ENCODE measurements at places on chromosomes 3 and 15.
A peak's percentile ranks its signal among the peaks of the same experiment; 100 is the strongest.

DNA sequence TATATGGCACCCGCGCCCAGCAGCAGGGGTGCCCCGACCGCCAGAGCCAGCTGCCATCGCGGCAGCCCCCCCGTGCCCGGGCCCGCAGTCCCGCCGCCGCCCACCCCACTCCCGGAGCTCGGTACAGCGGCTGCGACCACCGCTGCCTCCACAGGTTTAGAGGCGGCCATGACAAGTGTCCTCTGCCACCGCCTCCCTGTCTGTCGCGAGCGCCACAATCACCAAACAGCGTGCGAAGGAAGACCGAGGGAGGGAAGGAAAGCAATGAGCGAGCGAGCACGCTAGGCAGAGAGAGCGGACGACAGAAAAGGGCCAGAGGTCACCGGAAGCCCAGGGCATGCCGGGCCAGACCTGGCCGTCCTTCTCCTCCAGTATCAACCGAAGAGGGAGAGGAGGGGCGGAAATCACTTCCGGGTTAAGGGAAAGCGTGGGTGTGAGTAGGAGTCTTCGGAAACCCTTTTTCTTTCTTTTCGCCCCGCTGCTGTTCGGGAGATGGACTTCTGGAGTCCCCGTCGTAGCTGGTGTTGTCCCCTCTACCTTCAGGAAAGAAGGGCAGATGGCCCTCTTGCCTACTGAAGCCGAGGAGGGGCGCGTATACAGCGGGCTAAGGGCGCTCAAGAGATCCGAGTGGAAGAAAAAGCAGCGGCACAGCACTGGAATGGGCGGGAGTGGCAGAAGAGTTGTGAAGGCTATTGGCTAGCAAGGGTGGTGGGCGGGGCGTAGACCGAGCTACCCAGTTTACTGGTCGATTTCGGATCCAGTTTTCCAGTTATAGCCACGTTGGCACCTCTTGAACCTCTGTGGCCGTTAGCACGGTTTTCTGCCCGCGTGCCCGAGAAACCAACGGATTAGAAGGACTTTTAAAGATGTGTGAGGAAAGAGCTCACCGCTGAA, at the start of the genes LNP1 and TOMM70:
Gene LNP1, plus strand, starts transcription at position 760 of the 894 bp plus-strand sequence. CDS start 28,191 bp downstream, outside the sequence.
Gene TOMM70, minus strand, starts transcription at position 310 of the 894 bp plus-strand sequence. Its CDS starts 140 bp downstream, at position 170.
- DNase-seq: peak; percentile 90

- peak; percentile 53 for DNase-seq
Observed at GRCh38 chr3:133663569-133664313, 2.0 kb upstream of the TOPBP1 start.

DNA sequence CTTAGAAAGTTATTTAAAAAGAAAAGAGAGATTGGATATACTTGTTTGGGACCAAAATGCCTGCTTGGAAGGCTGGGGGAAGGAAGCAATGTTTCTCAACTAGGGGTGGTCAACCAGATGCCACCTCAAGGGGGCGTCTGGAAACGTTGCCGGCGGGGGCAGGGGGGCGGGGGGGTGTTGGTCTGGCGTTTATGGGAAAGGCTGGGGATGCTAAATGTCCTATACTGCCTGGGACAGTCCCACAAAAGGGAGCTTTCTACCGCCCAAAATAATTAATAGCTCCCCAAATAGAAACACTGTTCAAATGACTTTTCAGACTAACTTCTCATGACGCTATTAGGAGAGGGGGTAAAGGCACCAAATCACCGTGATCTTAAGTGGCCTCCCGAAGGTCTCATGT, 2.2 kb downstream of the POLG start:
- no peak for DNase-seq

- no peak for DNase-seq
Observed at GRCh38 chr3:194058189-194058571, 77.8 kb upstream of the HES1 start.

GRCh38 chr15:68268405-68268804, 9.1 kb upstream of the FEM1B start:
- DNase-seq: no peak

GRCh38 chr3:195209083-195209846, 61.7 kb downstream of the XXYLT1 start:
- DNase-seq: peak; percentile 36

DNA sequence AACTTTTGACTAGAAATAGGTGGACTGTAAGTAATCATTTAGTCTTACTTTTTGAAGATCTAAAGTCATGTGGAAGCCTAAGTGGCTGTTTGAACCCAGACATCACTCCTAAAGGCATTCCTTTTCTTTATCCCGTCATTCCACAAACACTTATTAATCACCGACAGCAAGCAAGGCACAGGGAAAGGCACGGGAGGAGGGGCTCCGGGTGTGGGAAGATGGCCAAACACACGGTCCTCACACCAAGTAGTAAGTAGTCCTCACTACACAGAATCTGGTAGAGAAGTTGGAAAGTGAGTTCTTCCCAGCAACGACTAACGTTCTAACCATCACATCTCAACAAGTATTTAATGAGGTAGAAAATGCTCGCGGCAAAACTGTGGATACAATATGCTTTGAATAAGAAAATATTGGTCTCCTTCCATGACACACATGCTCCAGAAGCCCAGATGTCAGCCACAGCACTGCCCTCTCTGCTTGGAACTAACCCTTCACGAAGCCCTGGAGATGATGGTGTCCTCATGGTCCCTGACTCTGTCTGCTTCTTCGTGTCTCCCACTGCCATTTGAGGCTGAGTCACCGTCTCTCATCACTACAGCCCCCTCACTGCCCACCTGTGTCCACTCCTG, 202.2 kb downstream of the OPA1 start:
- DNase-seq: no peak

GRCh38 chr3:37349640-37350039, 175.3 kb upstream of the LRRFIP2 start:
- DNase-seq: no peak

- DNase-seq: no peak
Observed at GRCh38 chr3:194971009-194971408, 285.3 kb downstream of the FAM43A start.

DNA sequence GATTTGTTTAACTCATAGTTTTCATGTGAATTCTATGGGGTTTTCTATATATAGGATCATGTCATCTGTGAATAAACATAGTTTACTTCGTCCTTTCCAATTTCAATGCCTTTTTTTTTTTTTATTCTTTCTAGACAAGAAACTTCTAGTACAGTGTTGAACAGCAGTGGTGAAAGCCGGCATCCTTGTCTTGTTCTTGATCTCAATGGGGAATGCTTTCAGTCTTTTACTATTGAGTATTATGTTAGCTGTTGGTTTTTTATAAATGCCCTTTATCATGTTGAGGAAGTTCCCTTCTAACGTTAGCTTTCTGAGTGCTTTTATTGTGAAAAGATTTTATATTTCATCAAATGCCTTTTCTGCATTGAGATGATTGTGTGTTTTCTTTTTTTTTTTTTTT, 69.0 kb downstream of the SLMAP start:
- no peak for DNase-seq

DNA sequence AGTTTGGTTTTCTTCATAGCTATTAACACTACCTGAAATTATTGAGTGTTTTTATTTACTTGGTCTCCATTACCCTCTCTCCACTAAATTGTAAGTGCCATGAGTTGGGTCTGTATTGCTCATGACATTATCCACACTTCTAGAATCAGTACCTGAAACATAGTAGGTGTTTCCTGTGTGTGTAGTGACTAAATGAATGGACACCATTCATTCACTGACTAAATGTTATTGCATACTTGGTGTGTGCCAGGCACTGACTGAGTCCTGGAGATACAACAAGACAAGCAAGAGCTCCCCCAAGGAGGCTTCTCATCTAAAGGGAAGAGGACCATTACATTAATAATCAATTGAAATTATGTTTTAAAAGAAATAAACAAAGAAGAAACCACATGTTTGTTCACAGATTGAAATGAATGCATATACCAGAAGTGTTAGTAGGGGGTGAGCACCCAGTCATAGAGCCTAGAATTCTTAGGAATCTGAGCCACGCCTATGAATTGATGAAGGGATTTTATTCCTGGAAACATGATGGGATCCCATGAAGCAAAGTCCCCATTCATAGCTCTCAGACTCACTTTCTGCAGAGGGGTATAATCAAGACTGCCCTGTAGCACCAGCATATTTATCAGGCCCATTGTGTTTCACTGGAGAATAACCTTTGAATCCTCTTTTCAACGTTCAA, 31.7 kb upstream of the ATOSA start:
- DNase-seq: no peak

DNA sequence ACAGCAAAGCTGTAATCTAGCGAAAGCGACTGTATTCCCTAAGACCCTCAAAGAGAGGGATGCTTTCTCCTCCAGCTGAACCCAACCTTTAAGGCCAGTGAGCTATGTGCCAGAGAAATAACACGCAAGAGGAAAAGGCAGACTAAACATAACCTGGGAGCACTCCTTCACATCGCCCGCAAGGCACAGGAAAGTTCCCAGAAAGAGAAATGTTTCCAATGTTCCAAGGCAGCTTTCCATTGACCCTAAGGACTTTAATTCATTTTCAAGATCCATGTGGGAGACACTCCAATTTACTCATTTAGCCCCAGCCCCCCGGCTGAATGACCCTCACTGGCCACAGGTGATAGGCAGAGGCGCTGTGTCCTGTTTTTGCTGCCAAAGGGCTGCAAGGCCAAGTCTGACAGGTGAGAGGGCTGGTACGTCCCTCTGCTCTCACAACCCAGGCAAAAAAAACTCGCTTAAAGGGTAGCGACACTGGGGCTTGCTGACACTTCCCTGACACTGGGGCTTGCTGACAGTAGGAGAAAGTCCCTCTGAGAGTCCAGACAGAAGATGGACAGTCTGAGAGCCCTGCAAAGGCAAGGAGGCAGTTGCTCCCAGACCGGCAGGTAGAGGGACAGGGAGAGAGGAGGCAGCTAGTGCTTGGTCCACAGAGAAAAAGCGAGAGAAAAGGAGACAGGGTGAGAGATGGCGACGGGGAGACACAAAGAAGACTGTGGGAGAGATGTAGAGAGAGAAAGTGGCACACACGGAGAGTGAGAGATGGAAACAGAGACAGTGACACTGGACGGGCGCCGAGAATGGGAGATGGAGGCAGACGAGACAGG, 702 bp downstream of the ARHGEF3 start:
- DNase-seq: no peak

DNA sequence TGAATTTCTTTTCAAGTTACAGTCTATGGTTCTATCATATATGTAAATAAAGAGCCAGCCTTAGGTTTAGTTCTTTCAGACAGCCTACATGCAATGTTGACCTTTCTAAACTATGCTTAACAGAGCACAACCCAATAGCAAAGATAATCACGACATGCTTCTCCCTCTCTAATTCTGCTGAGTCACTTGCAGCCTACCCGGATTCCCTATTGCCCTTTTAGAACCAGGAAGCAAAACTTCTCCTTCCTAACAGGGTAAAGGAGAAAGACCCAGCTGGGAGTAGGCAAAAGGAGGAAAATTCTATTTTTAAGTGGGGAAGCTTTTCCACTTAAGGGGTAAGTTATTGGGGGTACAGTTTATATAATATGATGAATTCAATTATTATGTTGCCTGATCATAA, 79.3 kb downstream of the SLC7A14 start:
- DNase-seq: peak; percentile 10

GRCh38 chr3:119221779-119222320, 18.8 kb downstream of the B4GALT4 start:
- DNase-seq: no peak

DNA sequence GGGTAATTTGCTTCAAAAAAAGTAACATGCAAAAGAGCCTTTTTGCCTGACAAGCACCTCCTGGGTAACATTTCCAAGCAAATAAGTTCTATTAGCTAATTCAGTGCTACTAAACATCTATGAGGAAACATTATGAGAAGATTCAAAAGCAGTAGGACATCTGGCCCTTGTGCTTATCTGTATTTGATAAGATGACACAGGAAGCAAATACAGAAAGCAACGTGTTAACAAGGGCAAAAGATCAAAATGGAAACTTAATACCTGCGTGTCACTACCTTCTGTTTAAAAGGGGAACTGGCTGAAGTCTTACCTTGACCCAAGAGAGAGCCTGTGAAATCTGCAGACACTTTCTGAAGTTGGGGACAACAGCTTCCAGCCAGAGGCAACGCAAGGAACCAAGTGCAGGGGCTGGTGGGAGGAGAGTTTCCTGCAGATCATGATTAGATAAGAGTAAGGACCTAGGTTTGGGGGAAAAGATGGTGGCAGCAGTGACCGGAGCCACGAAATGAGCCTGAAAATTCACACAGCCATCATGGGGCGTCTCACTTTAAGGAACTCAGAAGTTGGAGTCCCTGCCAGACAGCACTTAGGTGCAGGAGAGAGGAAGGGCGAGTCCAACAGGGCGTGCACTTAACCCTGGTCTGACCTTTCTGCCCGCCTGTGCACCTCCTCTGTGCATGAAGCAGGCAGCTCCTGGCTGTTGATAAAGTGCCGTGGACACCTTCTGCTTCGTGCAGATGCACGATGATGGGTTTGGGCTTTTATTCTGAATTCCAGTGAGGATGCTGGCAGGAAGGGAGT, 153.6 kb upstream of the BHLHE40 start:
- DNase-seq: no peak

DNA sequence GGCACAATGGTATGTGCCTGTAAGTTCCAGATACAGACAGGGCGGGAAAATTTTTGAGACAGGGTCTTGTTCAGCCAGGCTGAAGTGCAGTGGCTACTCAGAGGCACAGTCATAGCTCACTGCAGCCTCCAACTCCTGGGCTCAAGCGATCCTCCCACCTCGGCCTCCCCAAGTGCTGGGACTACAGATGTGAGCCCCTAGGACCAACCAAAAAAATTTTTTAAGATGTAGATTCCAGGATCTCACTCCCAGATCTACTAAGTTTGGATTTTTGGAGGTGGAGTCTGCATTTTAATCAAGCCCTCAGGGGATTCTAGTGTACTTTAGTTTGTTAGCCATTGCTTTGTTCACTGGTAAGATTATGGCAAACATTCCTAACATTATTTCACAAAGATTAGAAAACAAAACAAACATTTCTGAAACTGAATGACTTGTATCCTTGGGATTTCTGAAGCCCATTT, 2.7 kb downstream of the LIPH start:
- no peak for DNase-seq

DNA sequence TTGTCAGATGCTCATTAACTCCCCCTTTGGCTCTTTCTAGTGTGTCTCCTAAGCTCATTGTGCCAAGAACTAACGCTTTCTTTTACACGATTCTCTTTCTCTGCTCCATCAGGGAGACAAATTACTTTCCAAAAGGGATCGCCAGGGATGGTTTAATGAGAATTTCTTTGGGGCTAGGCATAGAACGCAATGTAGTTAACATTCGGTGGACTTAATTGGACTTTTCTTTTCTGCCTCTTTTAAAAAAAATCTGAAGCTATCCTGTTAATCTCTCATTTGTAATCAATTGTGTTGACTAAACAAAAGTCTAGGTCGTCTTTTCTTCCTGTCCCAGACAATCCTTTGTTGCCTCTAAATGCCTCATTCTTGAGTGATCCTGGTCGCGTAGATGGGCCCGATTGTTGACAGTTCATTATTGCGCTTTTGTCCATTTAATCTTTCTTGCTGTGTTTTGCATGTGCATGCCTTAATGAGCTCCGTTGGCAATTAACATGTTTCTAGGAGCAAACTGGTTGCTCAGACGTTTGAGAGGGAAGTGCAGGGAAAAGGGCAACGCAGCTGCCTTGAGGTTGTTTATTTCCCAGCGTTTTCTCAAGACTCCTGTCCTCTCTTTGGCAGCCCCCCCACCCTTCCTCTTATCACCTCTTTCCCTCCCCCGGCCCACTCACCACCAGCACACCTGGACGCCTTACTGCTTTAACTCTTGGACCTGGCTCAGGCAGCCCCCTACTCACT, 7.8 kb downstream of the FEZF2 start:
- no peak for DNase-seq

Measured in dermis microvascular lymphatic vessel endothelial cell (primary cell).